Glomerular endothelial cell (primary cell): ENCODE measurements at places on chromosomes 1 and 21.

DNA sequence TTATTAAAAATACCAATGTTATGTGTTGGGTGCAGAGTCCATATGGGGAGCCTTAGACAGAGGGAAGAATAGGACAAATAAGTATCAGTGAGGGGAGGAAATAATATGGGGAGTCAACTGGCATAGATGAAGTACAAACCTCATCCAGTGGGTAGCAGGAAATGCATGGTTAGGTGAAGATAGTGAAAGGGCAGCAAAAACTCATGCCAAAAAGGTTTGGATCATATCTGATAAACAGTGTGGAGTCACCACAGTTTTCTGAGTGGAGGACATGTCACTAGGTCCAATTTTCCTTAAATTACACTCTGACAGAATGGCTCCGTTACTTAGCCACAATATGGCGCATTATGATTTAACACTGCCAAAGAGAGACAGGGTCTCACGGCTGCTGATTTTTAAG lies 10.3 kb downstream of the DUSP23 start:
- no peak for DNase-seq

- DNase-seq = no peak
Observed at GRCh38 chr1:84960371-84960770, 36.5 kb downstream of the MCOLN2 start.

- DNase-seq = no peak
Observed at GRCh38 chr1:245279346-245279745, 124.6 kb downstream of the KIF26B start.

DNA sequence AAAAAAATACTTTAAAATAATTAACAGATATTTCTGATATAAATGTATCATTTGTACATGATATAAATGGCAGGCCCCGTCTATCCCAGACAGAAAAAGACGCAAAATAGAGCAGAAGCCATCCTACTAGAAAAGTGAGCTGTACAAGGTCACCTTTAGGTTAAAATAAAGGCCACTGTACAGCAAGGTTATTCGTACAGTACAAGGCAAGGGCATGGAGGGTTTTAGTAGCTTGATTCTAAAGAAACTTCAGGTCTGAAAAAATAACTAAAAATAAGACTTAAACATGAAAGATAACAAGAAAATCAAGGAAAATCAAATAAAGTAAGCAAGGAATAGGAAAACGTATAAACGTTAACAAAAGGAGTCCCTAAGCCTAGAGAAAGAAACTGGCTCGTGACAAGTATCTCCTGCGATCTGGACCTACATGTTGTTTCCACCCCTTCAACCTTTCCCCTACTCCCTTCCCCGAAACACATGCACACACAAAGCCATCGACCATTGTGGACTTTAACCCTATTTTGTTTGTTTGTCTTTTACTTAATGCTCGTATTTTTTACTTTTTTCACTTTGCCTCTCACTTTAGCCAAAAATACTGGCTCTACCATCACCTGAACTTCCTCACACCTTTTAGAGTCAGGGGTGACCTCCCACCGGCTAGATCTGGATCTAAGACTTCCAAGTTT lies 26.5 kb upstream of the SLC30A10 start:
- no peak for DNase-seq

DNA sequence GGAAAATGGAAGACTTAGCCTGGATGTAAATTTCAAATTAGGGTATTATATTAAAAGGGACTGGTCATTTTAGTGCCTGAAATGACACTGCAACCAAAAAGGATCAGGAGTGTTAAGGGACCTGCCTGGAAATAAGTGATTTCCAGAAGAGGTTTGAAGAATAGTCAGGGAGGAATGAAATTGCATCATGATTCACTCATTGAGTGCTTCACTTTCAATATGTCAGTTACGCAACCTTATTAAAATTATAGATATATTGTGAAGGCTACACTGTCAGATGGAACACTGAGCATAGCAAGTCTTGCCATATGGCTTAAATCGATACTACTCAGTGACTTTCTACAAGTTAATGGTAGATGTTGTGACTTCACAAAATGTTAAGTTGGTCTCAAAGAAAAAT lies 275.2 kb upstream of the DPYD start:
- DNase-seq = no peak

DNA sequence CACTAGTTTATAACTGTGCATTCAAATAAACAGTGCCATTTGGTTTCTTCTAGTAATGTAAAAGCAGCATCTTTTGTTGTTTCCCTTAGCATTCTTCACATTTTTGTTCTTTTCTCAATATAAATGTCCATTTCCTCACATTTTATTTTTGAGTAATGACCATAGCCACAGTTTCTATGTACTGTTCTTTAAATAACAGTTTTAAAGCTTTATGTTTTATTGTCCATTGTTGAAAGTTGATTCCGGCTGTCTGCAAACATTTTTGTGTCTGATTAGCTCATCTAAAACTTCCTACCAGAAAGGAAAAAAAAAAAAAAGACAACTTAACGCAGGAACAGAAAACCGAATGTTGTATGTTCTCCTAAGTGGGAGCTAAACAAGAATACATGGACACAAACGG lies 139.7 kb downstream of the MAGI3 start:
- peak; percentile 16 for DNase-seq

GRCh38 chr1:245751116-245751515 lies 596.3 kb downstream of the KIF26B start:
- DNase-seq = no peak

DNA sequence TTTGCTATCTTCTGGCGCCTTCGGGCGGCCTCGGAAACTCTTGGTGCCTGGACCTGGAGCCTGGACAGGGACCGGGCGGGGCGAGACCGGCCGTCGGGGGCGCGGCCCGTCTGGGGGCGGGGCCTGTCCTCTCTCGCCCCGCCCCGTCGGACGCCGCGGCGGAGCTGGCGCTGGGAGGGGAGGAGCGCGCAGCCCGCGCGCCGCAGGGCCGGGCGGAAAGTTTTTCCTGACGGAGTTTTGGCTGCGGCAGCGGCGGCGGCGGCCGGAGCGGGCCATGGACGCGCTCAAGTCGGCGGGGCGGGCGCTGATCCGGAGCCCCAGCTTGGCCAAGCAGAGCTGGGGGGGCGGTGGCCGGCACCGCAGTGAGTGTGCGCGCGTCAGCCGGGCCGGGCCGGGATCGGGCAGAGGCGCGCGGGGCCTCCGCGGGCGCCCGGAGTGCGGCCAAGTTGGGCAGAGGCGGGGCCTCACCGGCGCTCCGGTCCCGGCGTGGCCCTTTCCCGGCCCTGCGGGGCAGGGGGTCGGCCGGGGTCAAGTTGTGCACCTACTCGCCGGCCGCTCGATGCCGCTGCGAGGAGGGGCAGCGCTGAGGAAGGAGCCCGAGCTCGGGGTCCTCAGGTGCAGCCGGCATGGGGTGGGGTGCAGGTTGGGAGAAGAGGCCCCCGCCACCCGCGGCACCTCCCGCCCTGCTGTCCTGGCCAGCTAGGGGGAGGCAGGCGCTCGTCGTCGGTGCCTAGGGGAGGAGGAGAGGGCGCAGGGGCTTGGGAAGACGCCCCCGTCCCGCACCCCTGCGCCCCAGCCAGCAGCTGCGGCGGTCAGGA lies at the start of gene LDLRAP1:
Gene LDLRAP1, plus strand, starts transcription at position 182 of the 818 bp plus-strand sequence. Its CDS starts 93 bp downstream, at position 275.
- no peak for DNase-seq

DNA sequence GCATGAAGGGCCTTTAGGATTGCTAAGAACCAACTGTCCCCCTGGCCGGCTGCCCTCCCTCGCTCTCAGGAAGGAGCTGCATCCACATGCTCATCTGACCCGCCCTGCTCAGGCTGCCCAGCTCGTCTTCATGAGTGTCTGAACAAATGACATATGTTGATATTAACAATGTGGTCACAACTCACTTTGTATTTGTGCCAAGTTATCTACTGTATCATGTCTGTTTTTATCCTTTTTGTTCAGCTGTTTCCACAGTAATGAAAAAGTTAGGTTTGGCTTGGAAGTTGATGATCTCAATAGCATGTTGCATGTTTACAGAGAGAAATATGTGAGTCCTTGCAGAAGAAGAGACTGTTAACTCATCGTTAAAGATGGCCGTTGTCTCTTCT lies 75.1 kb downstream of the PHTF1 start:
- DNase-seq = no peak

GRCh38 chr1:208423526-208423925 lies 179.3 kb upstream of the PLXNA2 start:
- DNase-seq = no peak

DNA sequence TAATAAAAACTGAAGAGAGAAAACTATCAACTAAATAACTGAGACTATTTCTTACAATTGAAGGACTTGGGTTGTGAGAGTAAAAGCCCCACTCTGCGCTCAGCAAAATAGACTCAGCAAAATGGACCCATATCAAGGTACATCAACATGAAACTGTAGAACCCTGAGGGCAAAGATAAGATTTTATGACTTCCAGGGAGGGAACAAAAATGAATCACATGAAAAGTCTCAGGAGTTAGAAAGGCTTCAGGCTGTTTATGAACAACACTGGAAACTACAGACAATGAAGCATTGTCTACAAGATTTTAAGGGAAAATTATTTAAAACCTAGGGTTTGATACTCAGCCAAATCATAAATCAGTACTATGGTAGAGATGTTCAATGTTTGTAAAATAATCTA lies 434.3 kb downstream of the PTPRC start:
- no peak for DNase-seq

GRCh38 chr21:36260030-36260787 lies 59.8 kb upstream of the MORC3 start:
- peak; percentile 64 for DNase-seq

GRCh38 chr1:214010197-214010573 lies 22.4 kb downstream of the PROX1 start:
- no peak for DNase-seq

- no peak for DNase-seq
Observed at GRCh38 chr1:245148861-245149260, 5.9 kb upstream of the KIF26B start.

- DNase-seq = no peak
Observed at GRCh38 chr1:41492341-41492848, 7.9 kb upstream of the EDN2 start.

GRCh38 chr1:32464191-32464715 lies 619 bp upstream of the ZBTB8B start:
- no peak for DNase-seq

- DNase-seq = no peak
Observed at GRCh38 chr1:11740258-11741192, 4.6 kb downstream of the AGTRAP start.
